ENCODE measurements at places on chromosomes 7 and 10. TPM values are rescaled to one million over a fixed set of nuclear protein-coding genes. Genes with fewer than 3 reads are reported as not detected.

DNA sequence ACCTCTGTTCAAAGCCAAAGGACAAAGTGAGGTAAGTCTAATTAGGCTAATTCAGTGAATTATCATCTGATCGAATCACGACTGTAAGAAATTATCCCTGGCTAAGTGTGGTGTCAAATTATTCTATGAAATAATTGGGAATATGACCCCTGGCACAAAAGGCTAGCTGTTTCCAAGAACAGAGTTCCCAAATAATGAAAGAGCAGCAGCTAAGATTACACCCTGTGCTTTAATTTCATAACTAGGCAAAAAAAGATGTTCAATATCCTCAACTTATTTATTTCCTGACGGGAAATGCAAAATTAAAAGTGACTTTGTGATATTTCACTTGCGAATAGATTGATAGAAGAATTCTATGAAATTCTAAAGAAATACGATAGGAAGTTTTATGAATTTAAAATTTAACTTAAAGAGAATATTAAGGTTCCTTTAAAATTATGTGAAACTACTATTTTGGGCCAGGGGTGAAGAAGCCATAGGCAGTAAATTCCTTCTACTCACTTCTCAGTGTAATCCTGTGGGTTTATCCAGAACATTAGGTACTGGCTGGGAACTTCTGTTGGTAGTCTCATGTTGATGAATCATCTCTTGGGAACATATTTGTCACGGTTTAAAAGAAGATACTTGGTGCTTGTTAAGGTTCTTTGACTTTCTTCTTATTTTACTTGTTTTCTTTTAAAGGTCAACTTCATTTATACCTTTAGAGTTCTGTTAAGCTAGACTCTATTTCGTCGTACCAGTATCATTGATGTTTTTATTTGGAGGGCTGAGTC is 148.5 kb downstream of the POLR1F start:
- DNase-seq = no peak

GRCh38 chr10:2202401-2202800 is 465.1 kb upstream of the ADARB2 start:
- DNase-seq = no peak

DNA sequence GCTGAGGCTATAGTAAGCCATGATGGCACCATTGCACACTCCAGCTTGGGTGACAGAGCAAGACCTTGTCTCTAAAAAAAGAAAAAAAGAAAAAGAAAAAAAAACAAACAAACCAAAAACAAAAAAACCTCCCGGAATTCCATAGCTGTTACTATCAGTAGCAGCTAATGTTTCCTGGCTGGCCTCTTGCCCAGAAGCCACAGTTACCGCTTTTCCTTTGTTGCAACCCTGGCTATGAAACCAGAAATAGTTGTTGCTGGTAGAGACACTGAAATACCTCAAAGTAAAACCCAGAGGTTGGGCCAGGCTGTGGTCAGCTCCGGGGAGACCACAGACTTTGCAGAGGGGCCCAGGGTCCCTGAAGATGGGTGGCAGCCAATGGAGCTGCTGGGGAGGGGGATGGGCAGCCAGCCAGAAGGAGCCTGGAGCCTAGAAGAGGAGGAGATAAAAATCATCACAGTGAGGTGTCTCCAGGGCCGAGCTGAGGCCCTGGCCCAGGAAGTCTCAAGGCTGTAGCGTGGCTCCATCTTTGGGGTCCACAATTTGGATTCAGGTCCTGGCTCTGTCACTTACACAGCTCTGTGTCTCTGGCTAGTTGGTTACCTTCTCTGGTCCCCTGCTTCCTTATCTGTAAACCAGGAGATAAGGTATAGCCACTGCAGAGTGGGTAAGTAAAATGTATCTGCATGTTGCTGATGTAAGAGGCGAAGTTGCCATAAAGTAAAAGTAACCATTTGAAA is 3.4 kb upstream of the CHST12 start:
- DNase-seq = no peak

- no peak for DNase-seq
These were observed 13.6 kb upstream of the COL17A1 start for GRCh38 chr10:104099269-104099668.

- no peak for DNase-seq
These were observed 85.5 kb downstream of the CUL2 start for GRCh38 chr10:35004651-35005050.

Gene PDE6C
- not detected for total RNA-seq

Gene H2BK1
- total RNA-seq = 1.9 TPM

Gene LRGUK
- 0.35 TPM for total RNA-seq
